ENCODE measurements at places on chromosomes 4 and X. TPM values are rescaled to one million over a fixed set of nuclear protein-coding genes. Genes with fewer than 3 reads are reported as not detected.

The C1QTNF7 gene
- 4.2 TPM for total RNA-seq

The RBMX gene
- total RNA-seq: 139 TPM

- DNase-seq: no peak
These were observed 62.8 kb downstream of the DHX15 start for GRCh38 chr4:24521544-24521943.

The ZNF732 gene
- total RNA-seq: not detected

The ABLIM2 gene
- total RNA-seq: 11.5 TPM

DNA sequence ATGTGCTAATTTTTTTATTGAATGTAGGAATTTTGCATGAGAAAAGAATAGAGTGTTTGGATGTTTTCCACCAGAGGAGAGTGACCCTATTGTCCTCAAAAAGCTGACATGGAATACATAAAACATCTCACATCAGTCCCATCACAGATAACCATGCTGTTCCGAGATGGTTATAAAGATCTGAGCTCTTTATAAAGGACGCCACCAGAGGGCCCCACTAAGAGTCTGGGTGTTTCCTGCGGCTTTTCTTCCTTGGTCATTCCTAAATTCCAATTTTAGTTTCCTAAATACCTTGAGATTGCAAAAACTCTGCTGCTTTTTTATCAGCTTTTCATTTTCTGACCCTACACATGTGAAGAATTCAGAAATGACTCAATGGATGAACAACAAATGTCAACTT lies 504.5 kb upstream of the FRG1 start:
- no peak for DNase-seq

DNA sequence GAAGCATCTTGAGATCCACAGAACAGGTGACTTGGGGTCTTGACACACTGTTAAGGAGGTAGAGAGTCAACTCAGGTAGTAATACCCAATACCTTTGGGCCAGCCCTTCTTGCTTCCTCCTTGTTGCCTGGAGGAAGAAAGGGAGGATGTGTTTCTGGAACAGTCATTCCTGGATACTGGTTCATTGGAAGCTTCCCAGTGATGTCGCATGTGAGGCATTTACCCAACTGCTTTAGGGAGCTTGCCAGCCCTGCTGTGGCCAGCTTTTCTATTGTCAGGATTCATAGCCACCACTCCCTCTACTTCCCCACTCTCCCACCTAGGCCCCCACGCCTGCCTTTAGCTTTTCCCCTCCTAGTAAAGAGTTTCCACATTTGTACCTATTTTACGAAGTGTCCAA lies 310.3 kb upstream of the PRPS2 start:
- DNase-seq: no peak

DNA sequence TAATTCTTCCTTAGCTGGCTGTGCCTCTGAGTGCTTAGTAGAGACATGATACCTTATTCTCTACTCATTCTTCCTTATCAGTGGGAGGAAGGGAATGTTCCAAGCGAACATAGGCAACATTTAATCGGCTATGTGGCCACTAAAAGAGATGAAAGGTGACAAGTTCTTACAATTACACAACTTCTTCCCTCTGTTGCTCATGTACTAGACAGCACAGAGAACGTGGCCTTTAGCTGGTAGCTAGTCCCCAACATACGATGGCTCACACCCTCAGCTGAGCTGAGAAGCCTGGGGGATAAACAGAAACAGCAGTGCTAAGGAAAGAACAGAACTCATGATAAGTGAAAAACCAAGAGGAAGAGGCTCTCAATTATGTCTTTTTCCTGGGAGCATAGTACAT lies 52.2 kb downstream of the APOO start:
- DNase-seq: no peak

DNA sequence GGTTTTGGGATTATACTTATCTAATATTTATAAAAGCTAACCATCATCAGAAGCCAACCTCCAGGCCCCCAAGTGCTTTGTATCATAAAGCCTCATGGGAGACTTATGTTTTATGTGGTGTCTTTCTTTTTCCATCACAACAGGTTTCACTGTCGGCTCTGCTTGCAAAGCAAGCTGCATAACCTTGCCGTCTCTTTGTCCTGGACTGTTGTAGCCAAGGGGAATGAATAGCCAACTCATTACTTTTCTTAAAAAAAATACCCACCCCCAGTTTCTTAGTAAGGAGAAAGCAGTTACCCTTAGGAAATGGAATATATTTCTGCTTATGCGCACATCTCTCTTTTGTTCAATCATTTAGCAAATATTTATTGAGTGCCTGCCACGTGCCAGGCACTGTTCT lies 40.7 kb downstream of the FAM184B start:
- no peak for DNase-seq

The ARX gene
- total RNA-seq: 0.84 TPM

The HMX1 gene
- total RNA-seq: not detected

The IQCM gene
- total RNA-seq: 3.4 TPM

DNA sequence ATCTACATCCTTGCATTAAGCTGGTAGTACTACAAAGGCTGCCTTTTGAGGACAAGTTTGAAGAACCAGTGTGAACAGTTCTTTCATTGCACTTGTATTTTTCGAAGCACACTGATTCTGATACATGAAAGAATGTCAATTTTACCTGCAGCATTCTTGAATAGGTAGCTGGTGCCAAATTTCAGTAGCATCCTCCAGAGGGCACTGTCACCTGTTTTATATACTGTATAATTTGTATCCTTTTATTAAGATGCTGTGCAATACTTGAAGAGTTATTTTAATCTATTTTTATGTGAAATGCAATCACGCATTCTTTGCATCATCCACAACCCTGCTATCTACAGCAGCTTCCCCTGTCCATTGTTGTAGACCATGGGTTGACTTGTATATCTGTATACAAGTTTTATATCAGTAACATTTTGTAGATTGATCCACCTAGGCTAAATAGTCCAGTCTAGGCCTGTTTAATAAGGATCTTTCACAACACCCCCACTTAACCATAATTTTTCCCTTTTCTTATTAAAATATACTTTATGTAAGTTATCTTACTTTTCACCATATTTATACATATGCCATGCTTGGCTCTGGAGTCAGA lies 325.7 kb downstream of the PCDH7 start:
- DNase-seq: no peak

DNA sequence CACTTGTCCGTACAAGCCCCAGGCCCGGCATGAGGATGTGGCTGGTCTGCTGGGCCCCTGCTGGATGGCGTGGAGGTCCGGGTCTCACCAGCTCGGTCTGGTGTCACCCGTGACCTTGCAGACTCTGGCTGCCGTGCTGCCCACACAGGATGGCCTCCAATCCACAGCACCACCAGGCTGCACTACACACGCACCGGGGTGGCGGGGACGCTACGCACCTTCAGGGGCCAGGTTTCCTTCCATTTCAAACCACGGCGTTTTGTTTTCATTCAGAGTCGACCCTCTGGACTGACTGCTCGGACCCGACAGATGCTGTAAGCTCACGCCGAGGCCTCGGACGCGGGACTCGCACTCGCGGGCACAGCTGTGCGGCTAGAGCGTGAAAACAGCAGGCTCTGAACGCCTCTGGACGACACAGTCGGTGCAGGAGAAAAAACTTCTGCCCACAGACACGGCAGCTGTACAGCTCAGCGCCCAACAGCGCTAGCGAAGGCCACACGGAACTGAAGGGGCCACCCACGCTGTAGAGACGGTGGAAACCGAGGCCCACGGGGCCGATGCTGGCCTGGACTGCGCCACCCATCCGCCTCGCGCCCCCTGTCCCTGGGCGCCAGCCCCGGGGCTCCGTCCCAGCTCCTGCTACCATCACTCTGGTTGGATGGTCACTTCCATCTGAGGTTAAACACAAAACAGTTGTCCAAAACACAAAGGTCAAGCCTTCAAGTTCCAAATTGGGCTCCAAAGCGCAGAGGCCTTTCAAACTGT lies 40.0 kb downstream of the FAM53A start:
- no peak for DNase-seq

The BBS7 gene
- total RNA-seq: 15.6 TPM

- no peak for DNase-seq
These were observed 319.5 kb upstream of the NOCT start for GRCh38 chr4:138696058-138696457.

DNA sequence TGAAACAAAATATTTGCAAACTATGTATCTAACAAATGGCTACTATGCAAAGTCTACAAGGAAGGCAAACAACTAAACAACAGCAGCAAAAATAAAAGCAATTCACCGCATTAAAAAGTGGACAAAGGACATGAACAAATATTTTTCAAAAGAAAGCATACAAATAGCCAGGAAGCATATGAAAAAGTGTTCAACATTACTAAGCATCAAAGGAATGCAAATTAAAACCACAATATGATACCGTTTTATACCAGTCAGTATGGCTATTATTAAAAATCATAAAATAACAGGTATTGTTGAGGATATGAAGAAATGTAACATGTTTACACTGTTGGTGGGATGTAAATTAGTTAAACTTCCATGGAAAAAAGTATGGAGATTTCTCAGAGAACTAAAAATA lies 1106.7 kb downstream of the PDHA2 start:
- no peak for DNase-seq

DNA sequence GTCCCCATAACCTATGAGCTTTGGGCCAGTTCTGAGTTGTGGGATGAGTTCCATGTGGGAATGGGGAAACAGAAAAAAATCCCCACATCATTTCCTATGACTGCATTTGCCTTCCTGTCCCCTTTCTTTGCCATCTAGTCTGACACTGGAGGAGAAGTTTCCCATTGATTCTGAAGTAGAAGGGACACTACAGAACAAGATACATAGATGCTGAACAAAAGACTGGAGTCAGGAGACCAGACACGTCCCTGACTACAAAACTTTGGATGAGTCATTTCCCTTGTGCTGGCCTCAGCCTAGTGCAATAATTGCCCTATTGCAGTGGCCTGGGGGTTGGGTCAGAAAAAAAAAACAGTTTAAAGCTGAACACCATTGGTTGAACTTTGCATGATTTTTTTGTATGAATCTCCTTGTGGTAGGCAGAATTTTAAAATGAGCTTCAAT lies 22.1 kb downstream of the BEX3 start:
- no peak for DNase-seq

The SLC16A2 gene
- 2.9 TPM for total RNA-seq

Measured in colonic mucosa (tissue), 4 donors.